GDM1 (cell line): ENCODE measurements at places on chromosomes 7 and 10.
A peak's percentile ranks its signal among the peaks of the same experiment; 100 is the strongest.

DNA sequence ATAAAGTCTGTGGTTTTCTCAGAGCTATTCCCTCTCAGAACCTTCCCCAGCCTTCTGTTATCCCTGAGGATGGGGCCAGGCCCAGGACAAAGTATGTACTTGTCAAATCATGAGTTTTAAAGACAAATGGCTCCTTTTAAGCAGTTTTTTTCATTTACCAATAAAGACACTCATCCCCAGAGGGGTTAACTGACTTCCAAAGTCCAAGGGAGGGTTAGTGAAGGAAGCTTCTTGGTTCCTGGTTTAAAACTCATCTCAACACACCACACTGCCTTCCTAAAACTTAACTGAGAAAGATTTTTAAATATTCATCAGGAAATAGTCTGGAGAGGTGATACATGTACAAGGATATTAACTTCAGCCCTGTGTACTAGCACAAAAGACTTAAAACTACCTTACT is 15.9 kb downstream of the NMT2 start:
- DNase-seq = no peak

DNA sequence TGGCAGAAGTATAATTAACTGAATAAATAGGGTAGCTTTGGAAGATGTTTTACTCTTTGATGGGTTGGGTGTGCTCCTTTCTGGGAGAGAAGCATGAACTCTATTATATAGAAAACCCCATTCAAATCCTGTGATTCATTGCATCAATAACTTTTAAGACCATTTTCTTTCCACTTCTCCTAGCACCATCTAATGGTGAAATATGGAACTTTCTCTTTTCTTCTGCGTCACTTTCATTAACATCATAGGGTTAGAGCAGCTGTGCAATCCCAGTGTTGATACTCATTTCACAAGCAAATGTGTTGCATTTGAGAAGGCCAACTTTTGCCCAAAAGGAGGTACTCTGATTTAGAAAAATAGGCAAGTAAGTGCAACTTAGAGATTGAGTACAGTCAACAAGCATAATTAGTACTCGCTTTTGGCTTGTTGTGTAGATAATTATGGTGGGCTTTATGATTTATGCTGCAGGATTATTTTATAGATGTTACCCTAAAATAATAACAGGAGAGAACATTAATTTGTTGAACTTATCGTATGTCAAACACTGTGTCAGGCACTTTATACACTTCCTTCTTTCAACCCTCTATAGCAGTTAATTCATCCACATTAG is 92.9 kb downstream of the CPED1 start:
- peak; percentile 33 for DNase-seq

DNA sequence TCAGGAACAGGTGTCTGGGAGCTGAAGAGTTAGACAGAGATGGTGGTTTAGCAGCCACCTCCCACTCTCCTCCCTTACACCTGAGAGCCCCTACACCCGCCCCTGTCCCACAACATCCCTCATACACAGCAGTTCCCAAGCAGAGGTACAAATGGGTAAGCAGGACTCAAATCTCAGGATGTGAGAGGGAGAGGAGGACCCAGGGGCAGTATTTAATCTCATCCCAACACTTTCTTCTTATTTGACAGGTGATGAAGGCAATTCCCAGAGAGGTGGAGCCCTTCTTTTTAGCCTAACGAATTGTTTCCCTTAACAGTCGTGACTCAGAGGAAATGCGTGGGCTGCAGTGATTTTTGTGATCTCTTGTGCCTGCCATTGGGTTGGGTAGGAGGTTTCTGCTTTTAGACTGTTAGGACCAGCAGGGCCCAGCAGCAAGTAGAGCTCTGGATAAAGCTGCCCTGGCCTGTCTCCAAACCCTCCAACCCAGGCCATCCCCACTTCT is 191.3 kb downstream of the HECW1 start:
- DNase-seq = no peak

GRCh38 chr7:105298439-105298894 is 90.3 kb downstream of the SRPK2 start:
- no peak for DNase-seq

DNA sequence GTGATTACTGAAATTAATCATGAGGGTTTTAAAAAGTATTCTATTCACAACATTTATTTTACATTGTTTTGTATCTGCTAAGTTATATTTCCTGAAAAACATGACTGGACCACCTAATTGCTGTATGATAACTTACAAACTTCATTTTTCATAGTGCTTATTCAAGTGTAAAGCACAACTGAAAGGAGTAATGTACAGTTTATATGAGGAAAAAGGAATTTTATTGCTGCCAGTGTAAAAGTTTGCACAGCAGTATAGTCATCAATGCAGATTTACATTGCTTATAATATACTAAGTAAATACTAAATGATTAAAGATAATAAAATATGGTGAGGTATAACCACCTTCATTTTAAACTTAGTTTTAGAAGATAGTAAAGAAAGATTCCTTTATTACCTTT is 4.0 kb downstream of the PTEN start:
- no peak for DNase-seq
